Karpas-422 (cell line): ENCODE measurements at places on chromosomes 5 and 9. TPM values are rescaled to one million over a fixed set of nuclear protein-coding genes. Genes with fewer than 3 reads are reported as not detected.

- peak overlapping the region; percentile 89; the same call in 1 of the 2 replicates for H3K4me3 ChIP-seq
- H3K4me1 ChIP-seq: peaks cover 30% of the 10 kb centered on the region
- H3K27me3 ChIP-seq: no peaks in the 10 kb centered on the region
- H3K36me3 ChIP-seq: no peaks in the 10 kb centered on the region
- H3K27ac ChIP-seq: no peak overlapping the region
- peak; percentile 73 for DNase-seq
Measured at GRCh38 chr9:109010746-109011145, 2.6 kb downstream of the CTNNAL1 start.

GRCh38 chr5:179254638-179255271, 90.5 kb downstream of the ADAMTS2 start:
- no peak for DNase-seq
- no peaks in the 10 kb centered on the region for H3K4me1 ChIP-seq
- H3K36me3 ChIP-seq: no peaks in the 10 kb centered on the region
- no peak overlapping the region for H3K4me3 ChIP-seq
- no peak overlapping the region for H3K27ac ChIP-seq
- H3K27me3 ChIP-seq: no peaks in the 10 kb centered on the region; the same call in 1 of the 2 replicates

DNA sequence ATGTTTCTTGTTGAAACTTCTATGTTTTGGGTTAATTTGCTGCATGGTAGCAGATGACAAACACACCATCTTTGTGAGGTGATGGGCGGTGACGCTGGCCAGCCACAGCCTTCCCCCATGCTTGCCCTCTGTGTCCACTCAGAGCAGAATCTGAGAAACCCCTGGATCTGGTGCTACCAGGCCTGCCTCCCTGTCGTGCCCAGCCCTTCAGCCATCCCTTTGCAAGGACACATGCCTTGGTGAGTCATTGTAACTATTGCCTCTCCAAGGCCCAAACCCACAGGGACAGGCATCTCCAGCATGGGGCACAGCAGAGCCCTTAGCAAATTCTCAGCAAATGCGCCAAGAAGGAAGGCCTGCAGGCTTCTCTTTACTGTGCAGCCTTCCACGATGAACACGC, 48.1 kb upstream of the FCN1 start:
- no peaks in the 10 kb centered on the region for H3K27me3 ChIP-seq
- H3K4me1 ChIP-seq: no peaks in the 10 kb centered on the region
- H3K27ac ChIP-seq: no peak overlapping the region
- no peaks in the 10 kb centered on the region for H3K36me3 ChIP-seq
- no peak overlapping the region for H3K4me3 ChIP-seq
- DNase-seq: no peak

MCIDAS gene
- total RNA-seq: 0.14 and 0.37 TPM in 2 replicates

DNA sequence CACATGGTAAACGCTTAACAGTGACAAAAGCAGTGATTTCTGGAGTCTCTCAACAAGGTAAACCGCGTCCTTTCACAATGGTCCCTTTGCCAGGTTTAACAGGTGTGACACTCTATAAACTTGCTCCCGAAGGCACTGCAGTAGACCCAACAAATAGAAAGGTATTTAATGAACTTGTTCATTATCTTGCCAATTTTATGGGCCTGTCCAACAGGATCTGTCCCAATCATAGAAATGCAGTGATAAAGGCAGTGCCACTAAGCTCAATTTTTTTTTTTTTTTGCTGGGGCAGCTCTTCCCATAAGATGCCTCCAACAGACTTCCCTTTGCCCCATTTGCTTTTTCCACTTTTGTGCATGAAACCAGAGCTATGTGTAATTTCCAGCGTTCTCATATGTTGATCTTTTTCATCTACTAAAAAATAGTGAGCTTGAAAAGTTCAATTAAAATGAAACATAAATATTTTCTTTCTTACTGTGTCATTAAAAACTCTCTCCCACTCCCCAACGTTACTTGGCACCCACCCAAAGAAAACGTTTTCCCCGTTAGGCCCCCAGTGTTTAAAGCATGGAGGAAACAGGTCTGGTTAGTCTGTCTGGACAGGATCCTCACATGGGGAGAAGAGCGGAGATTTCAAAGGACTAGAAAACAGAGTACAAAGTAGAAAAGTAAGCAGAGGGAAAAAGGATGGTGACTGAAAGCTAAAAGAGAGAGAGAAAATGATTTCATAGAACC, 80.9 kb upstream of the SPATA31D4 start:
- H3K36me3 ChIP-seq: no peaks in the 10 kb centered on the region
- H3K27ac ChIP-seq: no peak overlapping the region
- no peaks in the 10 kb centered on the region for H3K4me1 ChIP-seq
- no peak overlapping the region for H3K4me3 ChIP-seq

DNA sequence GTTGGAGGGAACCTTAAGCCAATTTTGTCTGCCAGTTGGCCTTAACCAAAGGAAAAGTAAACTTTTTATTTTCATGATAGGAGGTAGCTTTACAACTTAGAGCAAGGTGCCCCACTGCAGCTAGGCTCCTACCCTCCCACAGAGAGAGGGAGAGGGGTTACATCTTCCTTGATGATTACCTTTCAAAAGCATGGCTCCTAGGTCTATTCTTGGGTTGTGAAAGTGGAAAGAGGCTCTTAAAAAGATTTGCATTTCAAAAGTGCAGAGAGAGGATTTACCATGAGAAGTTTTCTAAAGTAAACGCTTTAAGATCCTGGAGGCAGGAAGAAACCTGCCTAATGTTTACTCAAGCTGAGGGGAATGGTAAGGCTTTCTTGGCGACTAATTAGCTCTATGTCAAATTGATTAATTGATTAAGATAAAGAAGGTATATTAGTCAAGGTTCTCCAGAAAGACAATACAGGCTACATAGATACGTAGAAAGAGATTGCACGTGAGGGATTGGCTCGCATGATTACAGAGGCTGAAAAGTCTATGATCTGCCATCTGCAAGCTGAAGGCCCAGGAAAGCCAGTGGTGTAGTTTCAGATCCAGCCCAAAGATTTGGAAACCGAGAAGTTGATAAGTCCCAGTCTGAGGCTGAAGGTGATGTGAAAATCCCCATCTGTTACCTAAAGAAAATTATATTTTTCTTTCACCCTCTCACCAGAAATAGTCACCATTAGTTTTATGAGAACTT, 333.8 kb upstream of the CTNND2 start:
- H3K27ac ChIP-seq: no peak overlapping the region
- no peaks in the 10 kb centered on the region for H3K4me1 ChIP-seq
- no peaks in the 10 kb centered on the region for H3K27me3 ChIP-seq
- DNase-seq: no peak
- H3K36me3 ChIP-seq: no peaks in the 10 kb centered on the region

CYLC2 gene
- total RNA-seq: not detected in 2 replicates

- H3K36me3 ChIP-seq: no peaks in the 10 kb centered on the region
- H3K4me1 ChIP-seq: no peaks in the 10 kb centered on the region
- no peaks in the 10 kb centered on the region for H3K27me3 ChIP-seq
Measured at GRCh38 chr5:76766746-76767145, 50.8 kb downstream of the F2R start.

GRCh38 chr9:86983620-86984259, 36.4 kb upstream of the GAS1 start:
- no peak overlapping the region for H3K4me3 ChIP-seq
- no peaks in the 10 kb centered on the region for H3K36me3 ChIP-seq
- H3K4me1 ChIP-seq: no peaks in the 10 kb centered on the region

- H3K36me3 ChIP-seq: no peaks in the 10 kb centered on the region
- H3K27me3 ChIP-seq: no peaks in the 10 kb centered on the region
- no peak overlapping the region for H3K27ac ChIP-seq
- H3K4me1 ChIP-seq: no peaks in the 10 kb centered on the region
- no peak overlapping the region for H3K4me3 ChIP-seq
- no peak for DNase-seq
Measured at GRCh38 chr9:94938384-94938783, 211.9 kb downstream of the AOPEP start.

GRCh38 chr5:131423056-131423455, 159.2 kb downstream of the CDC42SE2 start:
- H3K4me3 ChIP-seq: no peak overlapping the region
- peak; percentile 57 for DNase-seq

PCAT7 gene
- total RNA-seq: not detected in 2 replicates

CDX1 gene
- total RNA-seq: not detected in 2 replicates

DNA sequence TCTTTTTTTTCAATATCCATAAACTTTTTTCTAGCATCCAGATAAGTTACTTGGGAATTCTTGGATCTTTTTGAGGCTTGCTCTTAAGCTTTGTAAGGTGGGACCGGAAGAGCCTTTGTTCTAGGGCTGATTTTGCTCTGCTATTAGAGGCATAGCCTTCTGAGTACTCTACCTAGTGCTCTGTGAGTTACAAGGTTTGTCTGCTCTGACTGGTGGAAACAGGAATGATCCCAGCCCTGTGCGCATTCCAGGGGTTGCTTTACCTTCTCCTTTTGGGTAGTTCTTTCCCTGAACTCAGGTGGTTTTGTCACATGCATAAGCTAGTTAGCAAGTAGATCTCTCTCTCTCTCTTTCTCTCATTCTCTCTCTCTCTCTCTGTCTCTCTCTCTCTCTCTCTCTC, 180.8 kb upstream of the PCSK5 start:
- DNase-seq: no peak
- no peaks in the 10 kb centered on the region; the same call in 1 of the 2 replicates for H3K27me3 ChIP-seq
- H3K27ac ChIP-seq: no peak overlapping the region
- no peak overlapping the region for H3K4me3 ChIP-seq
- H3K36me3 ChIP-seq: no peaks in the 10 kb centered on the region

ENTREP1 gene
- not detected in 2 replicates for total RNA-seq

DNA sequence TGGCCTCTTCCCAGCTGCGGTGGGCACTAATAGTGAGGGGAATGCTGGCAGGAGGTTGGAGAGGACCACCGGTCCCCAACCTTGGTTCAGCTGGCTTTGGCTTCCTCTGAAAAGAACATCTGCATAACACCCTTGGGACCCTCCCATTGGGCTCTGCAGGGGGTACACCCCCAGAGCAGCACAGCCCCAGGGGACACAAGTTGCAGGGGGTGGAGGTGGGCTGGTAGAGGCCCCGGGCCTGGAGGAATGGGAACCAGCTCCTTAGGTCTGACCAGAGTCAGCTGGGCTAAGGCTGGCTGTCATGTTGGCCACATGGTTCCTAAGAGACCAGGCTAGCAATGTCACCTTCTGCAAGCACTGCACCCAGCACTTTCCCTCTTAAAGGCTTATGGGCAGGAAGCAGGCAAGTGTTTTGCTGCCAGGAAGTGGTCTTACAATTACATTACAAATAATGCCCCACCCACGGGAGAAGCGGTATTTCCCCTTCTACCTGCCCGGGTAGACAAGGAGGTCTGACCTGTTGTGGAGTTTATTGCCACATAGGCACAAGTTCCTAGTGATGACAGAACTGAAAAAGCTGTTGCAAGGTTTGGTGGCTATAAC, 18.1 kb downstream of the GCNT4 start:
- no peak overlapping the region for H3K4me3 ChIP-seq
- no peaks in the 10 kb centered on the region for H3K36me3 ChIP-seq
- DNase-seq: no peak
- no peaks in the 10 kb centered on the region for H3K27me3 ChIP-seq

DNA sequence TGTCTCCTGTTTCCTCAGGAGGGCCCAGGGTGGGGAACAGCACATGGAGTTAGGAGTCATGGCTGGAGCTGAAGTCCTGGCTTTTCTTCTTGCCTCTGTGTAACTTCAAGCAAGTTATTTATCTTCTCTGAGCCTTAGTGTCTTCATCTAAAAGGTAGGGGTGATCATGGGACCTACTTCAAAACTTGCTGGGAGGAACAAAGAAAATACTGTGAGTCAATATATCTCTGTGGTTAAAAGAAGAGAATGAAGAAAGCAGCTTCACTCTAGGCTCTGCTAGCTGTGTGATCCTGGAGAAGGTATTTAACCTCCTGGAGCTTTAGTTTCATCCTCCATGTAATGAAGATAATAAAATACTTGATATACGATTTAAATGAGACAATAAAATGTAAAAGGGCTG, 26.5 kb downstream of the AFAP1L1 start:
- H3K27me3 ChIP-seq: no peaks in the 10 kb centered on the region
- H3K36me3 ChIP-seq: no peaks in the 10 kb centered on the region
- peaks cover 60% of the 10 kb centered on the region for H3K4me1 ChIP-seq
- H3K4me3 ChIP-seq: no peak overlapping the region

C5orf58 gene
- total RNA-seq: 7.8 TPM in 1 of 2 replicates, not detected in the other

GRCh38 chr5:172114875-172115422, 73.1 kb downstream of the STK10 start:
- DNase-seq: peak; percentile 86
- no peaks in the 10 kb centered on the region for H3K27me3 ChIP-seq
- peak overlapping the region; percentile 55 for H3K4me3 ChIP-seq
- no peak overlapping the region; the same call in 1 of the 2 replicates for H3K27ac ChIP-seq
- H3K4me1 ChIP-seq: peaks cover 46% of the 10 kb centered on the region
- peaks cover 4% of the 10 kb centered on the region; the same call in 1 of the 2 replicates for H3K36me3 ChIP-seq

- peak overlapping the region; percentile 17; the same call in 1 of the 2 replicates for H3K4me3 ChIP-seq
- no peak for DNase-seq
- peaks cover 33% of the 10 kb centered on the region for H3K4me1 ChIP-seq
- H3K27me3 ChIP-seq: no peaks in the 10 kb centered on the region
Measured at GRCh38 chr5:149153193-149153750, 12.0 kb downstream of the ABLIM3 start.

- H3K4me1 ChIP-seq: peaks cover 76% of the 10 kb centered on the region
- H3K36me3 ChIP-seq: peaks cover 43% of the 10 kb centered on the region
- peak overlapping the region; percentile 94 for H3K27ac ChIP-seq
Measured at GRCh38 chr9:120713257-120714087, 798 bp downstream of the MEGF9 start.

DNA sequence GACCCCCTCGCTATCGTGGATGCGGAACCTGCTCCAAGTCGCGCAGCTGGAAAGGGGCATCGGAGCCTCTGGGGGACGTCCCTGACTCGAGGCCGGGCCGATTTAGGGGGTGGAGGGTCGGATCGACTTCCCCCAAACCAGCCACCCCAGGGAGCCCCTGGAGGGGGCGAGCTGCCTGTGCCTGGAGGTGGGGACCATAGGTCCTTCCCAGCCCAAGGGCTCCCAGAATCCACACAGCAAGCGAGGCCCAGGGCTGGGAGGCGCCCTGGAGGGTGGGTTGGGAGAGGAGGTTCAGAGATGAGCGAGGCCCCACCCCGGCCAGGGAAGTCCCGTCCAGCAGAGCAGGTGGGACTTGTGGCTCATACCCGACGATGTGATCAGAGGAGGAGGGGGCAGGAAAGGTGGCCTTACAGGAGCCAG, 147.6 kb downstream of the GAPVD1 start:
- no peaks in the 10 kb centered on the region for H3K36me3 ChIP-seq
- peak; percentile 52 for DNase-seq
- H3K27ac ChIP-seq: no peak overlapping the region
- no peak overlapping the region for H3K4me3 ChIP-seq
- no peaks in the 10 kb centered on the region for H3K27me3 ChIP-seq

- no peak overlapping the region for H3K4me3 ChIP-seq
- no peak for DNase-seq
- no peak overlapping the region for H3K27ac ChIP-seq
- no peaks in the 10 kb centered on the region for H3K4me1 ChIP-seq
Measured at GRCh38 chr5:71873191-71873591, 154.1 kb downstream of the CARTPT start.

GRCh38 chr5:130112246-130112645, 208.0 kb downstream of the CHSY3 start:
- no peak overlapping the region for H3K4me3 ChIP-seq
- H3K36me3 ChIP-seq: no peaks in the 10 kb centered on the region
- peaks cover 9% of the 10 kb centered on the region for H3K4me1 ChIP-seq
- peak; percentile 47 for DNase-seq

C9 gene
- not detected in 2 replicates for total RNA-seq

- no peaks in the 10 kb centered on the region for H3K36me3 ChIP-seq
- no peaks in the 10 kb centered on the region for H3K27me3 ChIP-seq
- peaks cover 26% of the 10 kb centered on the region for H3K4me1 ChIP-seq
- no peak overlapping the region for H3K27ac ChIP-seq
Measured at GRCh38 chr9:68780720-68781119, 75.7 kb downstream of the PIP5K1B start.

STK32A gene
- total RNA-seq: not detected in 2 replicates

GFM2 gene
- 33.4 and 44.5 TPM in 2 replicates for total RNA-seq
